ENCODE measurements at places on chromosomes 3 and 15.

DNA sequence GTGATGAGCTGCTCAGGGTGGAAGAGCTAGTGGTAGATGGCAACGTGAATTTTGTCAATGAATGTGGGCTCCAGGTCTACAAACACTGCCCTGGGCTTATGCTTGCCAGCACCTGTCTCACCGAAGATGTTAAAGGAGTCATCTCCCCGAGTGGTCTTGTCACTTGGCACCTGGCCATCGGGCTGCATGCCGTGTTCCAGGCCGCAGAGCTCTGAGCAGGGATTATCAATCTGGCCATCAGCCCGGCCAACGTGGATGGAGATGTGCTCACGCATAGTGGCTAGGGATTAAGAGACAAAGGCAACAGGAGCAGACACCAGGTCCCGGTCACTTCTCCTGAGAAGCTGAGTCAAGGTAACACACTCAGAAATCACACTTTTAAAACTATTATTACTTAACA, 54.8 kb upstream of the ACTC1 start:
- H3K4me3 ChIP-seq, result no peak overlapping the region
- DNase-seq, result no peak
- H3K27ac ChIP-seq, result no peak overlapping the region

DNA sequence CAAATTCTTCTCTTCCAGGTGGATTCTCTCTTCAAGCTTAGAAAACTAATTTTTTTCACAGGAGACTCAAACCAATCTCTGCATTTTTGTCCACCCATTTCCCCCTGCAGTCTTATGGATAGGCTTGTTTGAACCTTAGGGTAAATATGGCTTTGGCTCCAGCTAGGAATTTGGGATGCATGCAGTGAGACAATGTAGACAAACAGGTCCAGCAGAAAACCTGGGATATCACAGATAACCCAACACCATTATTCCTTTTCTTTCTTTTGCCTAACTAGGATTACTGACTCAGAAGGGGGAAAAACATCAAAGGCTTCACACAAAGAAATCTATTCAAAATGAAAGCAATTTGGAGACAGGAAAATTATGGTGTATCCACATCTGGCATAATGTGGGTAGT, 11.2 kb upstream of the SEMA5B start:
- peaks cover 7% of the 10 kb centered on the region for H3K4me1 ChIP-seq
- no peak overlapping the region for H3K4me3 ChIP-seq
- H3K36me3 ChIP-seq, result no peaks in the 10 kb centered on the region
- H3K27me3 ChIP-seq, result peaks cover 36% of the 10 kb centered on the region
- no peak for DNase-seq

GRCh38 chr3:67551361-67552016, 102.9 kb downstream of the SUCLG2 start:
- H3K27ac ChIP-seq, result no peak overlapping the region
- H3K4me3 ChIP-seq, result no peak overlapping the region
- H3K4me1 ChIP-seq, result no peaks in the 10 kb centered on the region
- no peak for DNase-seq
- H3K27me3 ChIP-seq, result no peaks in the 10 kb centered on the region

- peaks cover 18% of the 10 kb centered on the region for H3K4me1 ChIP-seq
- H3K27ac ChIP-seq, result peak overlapping the region; percentile 2
- no peaks in the 10 kb centered on the region for H3K27me3 ChIP-seq
- DNase-seq, result peak; percentile 40
- H3K4me3 ChIP-seq, result peak overlapping the region; percentile 31
- no peaks in the 10 kb centered on the region for H3K36me3 ChIP-seq
Measured at GRCh38 chr3:115833074-115833473, 209.8 kb downstream of the GAP43 start.

DNA sequence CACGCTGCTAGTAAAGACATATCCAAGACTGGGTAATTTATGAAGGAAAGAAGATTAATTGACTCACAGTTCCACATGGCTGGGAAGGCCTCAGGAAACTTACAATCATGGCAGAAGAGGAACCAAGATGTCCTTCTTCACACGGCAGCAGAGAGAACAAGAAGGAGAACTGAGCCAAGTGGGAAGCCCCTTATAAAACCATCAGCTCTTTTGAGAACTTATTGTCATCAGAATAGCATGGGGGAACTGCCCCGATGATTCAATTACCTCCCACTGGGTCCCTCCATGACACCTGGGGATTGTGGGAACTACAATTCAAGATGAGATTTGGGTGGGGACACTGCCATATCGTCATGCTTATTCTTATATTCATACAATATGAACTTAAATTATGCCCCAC, 49.0 kb downstream of the DUT start:
- no peaks in the 10 kb centered on the region for H3K36me3 ChIP-seq
- no peaks in the 10 kb centered on the region for H3K27me3 ChIP-seq
- no peak for DNase-seq
- no peak overlapping the region for H3K4me3 ChIP-seq
- H3K4me1 ChIP-seq, result peaks cover 21% of the 10 kb centered on the region
- no peak overlapping the region for H3K27ac ChIP-seq

- H3K4me3 ChIP-seq, result no peak overlapping the region
- no peaks in the 10 kb centered on the region for H3K36me3 ChIP-seq
- DNase-seq, result no peak
- H3K27ac ChIP-seq, result no peak overlapping the region
- H3K27me3 ChIP-seq, result no peaks in the 10 kb centered on the region
Measured at GRCh38 chr3:36600404-36600803, 163.9 kb downstream of the DCLK3 start.

- peak; percentile 25 for DNase-seq
- no peaks in the 10 kb centered on the region for H3K27me3 ChIP-seq
- no peak overlapping the region for H3K4me3 ChIP-seq
- no peak overlapping the region for H3K27ac ChIP-seq
Measured at GRCh38 chr15:47374222-47374621, 343.1 kb upstream of the SEMA6D start.

DNA sequence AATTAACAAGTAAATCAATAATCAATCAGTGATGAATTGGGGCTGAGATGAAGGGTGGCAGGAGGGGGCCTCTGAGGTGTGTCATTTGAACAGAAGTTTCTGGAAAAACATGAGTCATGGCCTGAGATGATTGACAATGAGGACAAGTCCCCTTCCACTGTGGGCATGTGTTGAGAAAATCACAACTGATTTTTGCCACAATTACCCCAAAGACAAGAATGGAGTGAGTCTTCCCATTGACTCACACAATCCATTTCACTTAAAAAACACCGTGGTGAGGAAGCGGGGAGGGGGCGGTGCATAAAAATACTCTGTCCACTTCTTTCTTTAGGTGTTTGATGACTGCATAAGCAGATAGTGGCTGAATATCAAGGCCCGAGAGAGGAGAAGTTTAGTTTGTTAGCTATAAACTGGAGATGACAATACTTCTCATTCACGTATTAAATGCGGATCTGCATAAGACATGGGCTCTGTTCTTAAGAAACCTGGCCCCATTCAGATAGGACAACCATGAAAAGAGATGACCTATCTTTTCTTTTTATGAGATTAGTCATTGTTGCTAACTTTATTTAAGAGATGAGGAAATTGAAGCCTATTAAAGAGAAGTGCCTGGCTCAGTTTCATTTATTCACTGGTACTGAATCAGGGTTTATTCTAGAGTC, 34.7 kb downstream of the SHC4 start:
- no peaks in the 10 kb centered on the region for H3K36me3 ChIP-seq
- no peak overlapping the region for H3K4me3 ChIP-seq
- no peaks in the 10 kb centered on the region for H3K27me3 ChIP-seq
- peak; percentile 49 for DNase-seq
- no peak overlapping the region for H3K27ac ChIP-seq

- DNase-seq, result peak; percentile 55
- H3K4me1 ChIP-seq, result no peaks in the 10 kb centered on the region
- H3K27ac ChIP-seq, result no peak overlapping the region
- no peaks in the 10 kb centered on the region for H3K36me3 ChIP-seq
Measured at GRCh38 chr3:151044706-151045105, 40.8 kb upstream of the MED12L start.

DNA sequence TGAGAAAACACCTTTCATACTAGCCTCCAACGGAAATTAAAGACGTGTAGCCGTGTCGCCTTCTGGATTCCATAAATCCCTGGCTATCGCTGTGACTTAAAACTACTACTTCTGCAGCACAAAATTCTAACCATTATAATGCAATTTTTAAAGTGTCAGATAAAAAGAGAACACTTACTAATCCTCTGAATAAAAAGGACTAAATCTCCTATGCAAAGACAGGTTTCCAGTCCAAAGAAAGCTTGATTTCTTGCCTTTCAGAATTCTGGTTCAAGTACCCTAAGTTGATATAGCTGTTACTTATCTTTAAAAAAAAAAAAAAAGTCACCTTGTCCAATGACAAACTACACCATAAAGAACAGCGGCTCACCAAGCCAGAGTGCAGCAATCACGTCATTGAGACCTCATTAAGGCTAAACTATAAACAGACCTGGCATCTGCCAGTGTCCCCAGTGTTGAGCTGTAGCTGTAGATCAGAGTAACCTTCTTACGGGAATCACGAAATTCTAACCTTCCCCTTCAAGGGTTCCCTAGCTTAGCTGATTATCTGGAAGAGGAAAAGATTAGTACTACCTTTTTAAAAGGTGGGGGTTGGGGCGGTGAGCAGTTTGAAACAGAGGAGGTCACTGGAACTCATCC, 2.2 kb downstream of the ABCC5 start:
- no peak overlapping the region for H3K4me3 ChIP-seq
- no peak overlapping the region for H3K27ac ChIP-seq
- H3K27me3 ChIP-seq, result no peaks in the 10 kb centered on the region
